ENCODE measurements at places on chromosomes 16 and 17. TPM values are rescaled to one million over a fixed set of nuclear protein-coding genes. Genes with fewer than 3 reads are reported as not detected.

GRCh38 chr17:76184290-76184689, 43.2 kb upstream of the FOXJ1 start:
- DNase-seq = no peak

DNA sequence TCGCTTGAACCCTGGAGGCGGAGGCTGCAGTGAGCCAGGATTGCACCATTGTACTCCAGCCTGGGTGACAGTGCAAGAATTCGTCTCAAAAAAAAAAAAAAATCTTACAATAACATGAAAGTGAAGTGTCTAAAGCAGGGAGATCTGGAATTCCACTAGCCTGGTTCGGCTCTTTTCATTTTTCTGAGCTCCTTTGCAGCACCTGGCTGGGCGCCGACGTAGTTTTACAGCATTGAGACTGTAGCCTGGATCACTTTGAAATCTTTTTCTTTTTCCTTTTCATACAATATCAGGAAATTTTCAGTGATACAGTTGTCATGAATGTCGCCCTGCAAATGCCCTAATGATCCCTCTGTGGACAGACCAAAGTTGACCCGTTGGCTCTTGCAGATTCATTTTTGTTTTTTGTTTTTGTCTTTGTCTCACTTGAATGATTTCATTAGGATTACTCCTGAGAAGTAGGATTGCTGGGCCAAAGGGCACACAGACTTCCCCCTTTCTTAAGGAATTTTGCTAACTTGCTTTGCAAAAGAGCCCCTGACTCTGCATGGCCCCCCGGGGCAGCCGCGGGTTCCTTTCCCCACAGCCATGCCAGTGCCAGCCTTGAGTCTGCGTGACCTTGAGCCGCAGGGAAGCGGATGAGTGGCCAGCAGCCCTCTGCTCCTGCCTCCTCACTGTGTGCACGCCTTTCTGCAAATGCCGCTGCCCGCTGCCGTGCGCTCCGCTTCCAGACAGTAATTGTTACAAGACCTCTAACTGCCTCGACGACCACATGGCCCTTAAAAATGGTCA, 28.0 kb downstream of the CRISPLD2 start:
- no peak for DNase-seq

GRCh38 chr17:47955497-47956461, 1.9 kb downstream of the PRR15L start:
- DNase-seq = no peak

GRCh38 chr17:38435795-38436194, 7.5 kb downstream of the ARHGAP23 start:
- DNase-seq = no peak

- DNase-seq = no peak
Measured at GRCh38 chr16:2818272-2818876, 1.3 kb downstream of the PRSS21 start.

SLFN12L gene
- 0.80 TPM for total RNA-seq

MT3 gene
- 1.2 TPM for total RNA-seq

CCL16 gene
- 0.39 TPM for total RNA-seq
